ENCODE measurements at places on chromosomes 13 and 19. TPM values are rescaled to one million over a fixed set of nuclear protein-coding genes. Genes with fewer than 3 reads are reported as not detected.

GRCh38 chr13:24250376-24251057 lies 58.9 kb upstream of the C1QTNF9 start:
- H3K4me1 ChIP-seq: no peaks in the 10 kb centered on the region
- no peak for DNase-seq
- H3K27ac ChIP-seq: no peak overlapping the region
- no peaks in the 10 kb centered on the region for H3K36me3 ChIP-seq

The TEKTIP1 gene
- total RNA-seq: 2.6 TPM

The SOX21 gene
- total RNA-seq: not detected

DNA sequence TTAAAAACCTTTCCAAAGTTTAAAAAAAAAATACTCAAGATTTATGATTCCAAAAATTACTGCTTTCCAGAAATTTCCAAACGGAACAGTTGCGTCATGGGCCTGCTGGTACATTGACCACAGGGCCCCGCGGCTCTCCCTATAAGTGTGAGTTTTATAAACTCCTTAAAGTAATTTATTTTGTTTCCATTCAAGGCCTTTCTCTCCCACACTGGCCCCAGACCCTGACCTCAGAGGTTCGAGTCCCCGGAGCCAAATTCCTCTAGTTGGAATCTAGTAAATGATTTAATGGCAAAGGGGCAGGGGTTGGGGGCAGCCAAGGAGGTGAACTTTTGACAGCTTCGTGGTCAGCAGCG lies 97.5 kb downstream of the INSR start:
- peak overlapping the region; percentile 78 for H3K27ac ChIP-seq
- H3K27me3 ChIP-seq: no peaks in the 10 kb centered on the region
- DNase-seq: no peak
- peaks cover 5% of the 10 kb centered on the region for H3K4me1 ChIP-seq
- peak overlapping the region; percentile 60 for H3K4me3 ChIP-seq

GRCh38 chr13:105787632-105788031 lies 747.8 kb downstream of the EFNB2 start:
- no peaks in the 10 kb centered on the region for H3K27me3 ChIP-seq
- DNase-seq: no peak

The MUC16 gene
- total RNA-seq: 0.60 TPM

The URAD gene
- not detected for total RNA-seq

All from mesothelial cell of epicardium (in vitro differentiated cells).